Type B pancreatic cell (in vitro differentiated cells): ENCODE measurements at places on chromosomes 12 and 14.

DNA sequence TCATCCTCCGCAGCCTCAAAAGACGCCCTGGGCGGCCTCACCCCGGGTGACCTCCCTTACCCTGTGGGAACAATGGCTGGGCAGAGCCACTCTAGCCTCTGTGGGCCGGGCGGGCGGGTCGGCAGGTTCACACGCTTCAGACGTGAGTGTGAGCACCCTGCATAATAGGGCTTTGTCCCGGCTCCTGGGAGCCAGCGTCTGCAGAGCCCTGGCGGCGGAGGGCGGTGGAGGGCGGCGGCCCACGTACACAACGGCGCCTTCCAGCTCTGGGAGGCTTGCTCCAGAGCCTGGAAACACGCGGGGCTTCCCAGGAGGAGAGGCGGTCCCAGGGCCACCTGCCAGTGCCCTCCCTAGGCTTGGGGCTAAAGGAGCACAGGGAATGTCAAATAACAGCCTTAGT, 205.6 kb downstream of the BCL11B start:
- no peaks in the 10 kb centered on the region for H3K27me3 ChIP-seq
- H3K27ac ChIP-seq, result no peak overlapping the region
- H3K4me1 ChIP-seq, result peaks cover 3% of the 10 kb centered on the region
- H3K36me3 ChIP-seq, result no peaks in the 10 kb centered on the region
- H3K4me3 ChIP-seq, result no peak overlapping the region
- DNase-seq, result no peak

GRCh38 chr14:96762650-96763049, 34.5 kb upstream of the VRK1 start:
- no peak overlapping the region for H3K27ac ChIP-seq
- H3K27me3 ChIP-seq, result peaks cover 20% of the 10 kb centered on the region
- peaks cover 5% of the 10 kb centered on the region for H3K4me1 ChIP-seq
- no peak for DNase-seq
- no peaks in the 10 kb centered on the region for H3K36me3 ChIP-seq

- H3K27ac ChIP-seq, result no peak overlapping the region
- peaks cover 12% of the 10 kb centered on the region for H3K4me1 ChIP-seq
- no peaks in the 10 kb centered on the region for H3K36me3 ChIP-seq
- no peaks in the 10 kb centered on the region for H3K27me3 ChIP-seq
- no peak overlapping the region for H3K4me3 ChIP-seq
- no peak for DNase-seq
Observed at GRCh38 chr14:82724316-82724715, 1190.7 kb upstream of the SEL1L start.

GRCh38 chr12:47717046-47717442, 8.2 kb downstream of the ENDOU start:
- H3K4me1 ChIP-seq, result peaks cover 18% of the 10 kb centered on the region
- H3K36me3 ChIP-seq, result peaks cover 4% of the 10 kb centered on the region
- no peak for DNase-seq
- no peak overlapping the region for H3K4me3 ChIP-seq
- peaks cover 2% of the 10 kb centered on the region for H3K27me3 ChIP-seq

DNA sequence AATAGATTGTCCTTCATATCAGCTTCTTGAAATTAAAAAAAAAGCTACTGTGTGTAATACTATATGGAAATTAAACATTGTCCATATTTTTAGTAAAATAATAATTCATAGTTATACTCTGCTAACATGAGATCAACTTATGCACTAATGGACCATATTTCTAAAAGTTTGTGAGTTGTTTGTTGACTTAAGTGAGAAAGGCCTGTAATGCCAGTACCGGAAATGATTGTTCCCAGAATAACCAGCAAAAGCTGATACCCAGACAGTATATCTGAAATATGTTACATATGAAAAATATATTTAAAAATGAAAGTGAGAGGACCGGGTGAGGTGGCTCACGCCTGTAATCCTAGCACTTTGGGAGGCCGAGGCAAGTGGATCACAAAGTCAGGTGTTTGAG, 35.9 kb downstream of the WNK1 start:
- peaks cover 6% of the 10 kb centered on the region for H3K36me3 ChIP-seq
- no peaks in the 10 kb centered on the region for H3K27me3 ChIP-seq
- DNase-seq, result no peak
- H3K4me1 ChIP-seq, result no peaks in the 10 kb centered on the region
- no peak overlapping the region for H3K27ac ChIP-seq
- no peak overlapping the region for H3K4me3 ChIP-seq

DNA sequence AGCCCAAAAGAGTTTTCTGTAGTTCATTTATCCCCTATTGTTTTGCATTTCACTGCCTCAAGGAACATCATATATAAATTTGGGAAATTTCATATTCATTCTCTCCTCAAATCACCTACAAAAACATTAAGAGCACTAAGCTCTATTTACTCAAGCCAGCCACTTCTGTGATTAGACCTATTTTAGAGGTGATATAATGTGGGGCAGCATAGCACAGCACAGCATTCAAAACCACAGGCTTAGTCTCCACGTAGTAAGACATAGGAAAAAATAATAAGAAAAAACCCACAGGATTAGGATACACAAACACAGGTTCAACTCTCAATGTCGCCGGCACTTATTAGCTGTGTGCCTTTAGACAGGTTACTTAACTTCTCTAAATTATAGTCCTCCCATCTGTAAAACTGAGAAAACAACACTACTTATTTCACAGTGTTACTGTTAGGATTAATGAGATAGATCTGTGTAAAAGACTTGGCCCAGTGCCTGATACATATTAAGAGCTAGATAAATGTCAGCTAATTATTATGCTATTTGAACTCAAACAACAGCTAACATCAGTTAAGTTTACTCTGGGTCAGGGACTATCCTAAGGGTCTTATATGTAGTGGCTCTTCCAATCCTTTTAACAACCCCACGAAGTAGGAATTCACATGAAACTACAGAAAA, 20.3 kb downstream of the DCAF5 start:
- no peak for DNase-seq
- no peak overlapping the region for H3K4me3 ChIP-seq
- peaks cover 3% of the 10 kb centered on the region for H3K36me3 ChIP-seq
- H3K4me1 ChIP-seq, result peaks cover 40% of the 10 kb centered on the region

GRCh38 chr12:58364389-58365086, 423.2 kb downstream of the ATP23 start:
- H3K36me3 ChIP-seq, result no peaks in the 10 kb centered on the region
- H3K27me3 ChIP-seq, result no peaks in the 10 kb centered on the region
- no peak for DNase-seq
- H3K27ac ChIP-seq, result no peak overlapping the region

GRCh38 chr14:98684468-98684867, 587.5 kb downstream of the BCL11B start:
- H3K4me1 ChIP-seq, result no peaks in the 10 kb centered on the region
- DNase-seq, result no peak
- no peak overlapping the region for H3K4me3 ChIP-seq
- H3K36me3 ChIP-seq, result no peaks in the 10 kb centered on the region

GRCh38 chr12:98868076-98868475, 223.0 kb downstream of the APAF1 start:
- H3K27ac ChIP-seq, result no peak overlapping the region
- H3K27me3 ChIP-seq, result peaks cover 11% of the 10 kb centered on the region
- no peak overlapping the region for H3K4me3 ChIP-seq
- H3K36me3 ChIP-seq, result no peaks in the 10 kb centered on the region

GRCh38 chr12:25994901-25995625, 36.6 kb downstream of the RASSF8 start:
- peaks cover 29% of the 10 kb centered on the region for H3K36me3 ChIP-seq
- H3K27ac ChIP-seq, result no peak overlapping the region
- no peaks in the 10 kb centered on the region for H3K27me3 ChIP-seq

GRCh38 chr12:68455691-68456345, 123.7 kb upstream of the MDM1 start:
- H3K27me3 ChIP-seq, result no peaks in the 10 kb centered on the region
- H3K36me3 ChIP-seq, result no peaks in the 10 kb centered on the region
- H3K4me3 ChIP-seq, result no peak overlapping the region
- no peak overlapping the region for H3K27ac ChIP-seq
- no peak for DNase-seq

GRCh38 chr12:29695026-29695425, 88.7 kb downstream of the TMTC1 start:
- H3K4me3 ChIP-seq, result no peak overlapping the region
- H3K27me3 ChIP-seq, result no peaks in the 10 kb centered on the region
- H3K36me3 ChIP-seq, result peaks cover 24% of the 10 kb centered on the region
- peaks cover 22% of the 10 kb centered on the region for H3K4me1 ChIP-seq
- DNase-seq, result no peak
- peak overlapping the region; percentile 5 for H3K27ac ChIP-seq

- H3K4me3 ChIP-seq, result no peak overlapping the region
- H3K4me1 ChIP-seq, result no peaks in the 10 kb centered on the region
- no peak for DNase-seq
- H3K27me3 ChIP-seq, result no peaks in the 10 kb centered on the region
- H3K36me3 ChIP-seq, result peaks cover 48% of the 10 kb centered on the region
Observed at GRCh38 chr14:68877993-68878575, 85.2 kb upstream of the ZFP36L1 start.

DNA sequence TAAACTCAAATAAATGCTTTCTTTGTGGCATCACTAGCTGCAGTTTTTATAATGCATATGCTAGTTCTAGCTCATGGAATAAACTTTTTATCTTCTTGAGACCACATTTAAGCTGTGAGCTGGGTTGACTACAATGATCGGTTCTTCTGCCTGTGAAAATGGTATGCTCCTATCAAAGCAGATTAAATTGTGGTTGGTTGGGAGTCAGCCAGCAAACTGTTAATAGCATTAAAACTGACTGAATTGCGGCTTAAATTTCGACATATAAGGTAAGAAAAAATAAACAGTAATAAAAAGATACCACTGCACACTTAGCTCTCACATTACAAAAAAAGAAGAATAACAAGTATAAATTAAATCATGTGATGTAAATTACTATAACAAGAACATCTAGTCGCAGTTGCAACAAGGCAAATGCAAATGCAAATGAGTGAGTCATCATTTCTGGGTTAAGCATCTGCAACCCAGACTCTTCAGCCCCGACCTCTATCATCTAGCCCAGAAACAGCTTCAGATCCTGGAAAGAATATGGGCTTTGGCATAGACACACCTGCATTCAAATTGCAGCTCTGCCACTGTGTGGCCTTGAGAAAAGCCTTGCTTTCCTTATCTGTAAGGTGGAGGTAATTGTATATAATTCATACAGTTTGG, 19.8 kb upstream of the DHRS7 start:
- H3K36me3 ChIP-seq, result no peaks in the 10 kb centered on the region
- H3K27me3 ChIP-seq, result peaks cover 3% of the 10 kb centered on the region
- no peak overlapping the region for H3K27ac ChIP-seq

DNA sequence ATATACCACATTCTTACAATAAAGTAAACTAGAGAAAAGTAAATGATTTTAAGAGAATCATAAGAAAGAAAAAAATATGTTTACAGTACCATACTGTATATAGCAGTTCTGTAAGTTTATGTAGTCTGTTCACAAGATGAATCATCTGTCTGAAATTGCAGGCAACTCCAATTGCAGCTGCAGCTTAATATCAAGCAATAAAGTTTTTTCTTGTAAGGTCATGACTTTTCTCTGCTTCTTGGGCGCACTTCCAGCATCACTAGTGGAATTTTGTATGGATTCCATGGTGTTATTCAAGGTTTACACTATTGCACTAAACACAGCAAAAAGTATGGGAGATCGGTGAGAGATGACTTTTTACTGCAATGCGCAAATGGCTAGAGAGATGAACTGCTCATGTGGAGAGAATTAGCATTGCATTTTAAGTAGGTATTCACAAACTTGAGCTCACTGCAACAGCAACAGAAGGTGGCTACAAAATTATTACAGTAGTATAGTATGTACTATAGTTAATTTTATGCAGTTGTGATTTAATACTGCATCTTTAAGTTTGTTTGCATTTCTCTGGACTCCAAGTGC, 445.4 kb upstream of the OR4E1 start:
- no peak overlapping the region for H3K4me3 ChIP-seq
- DNase-seq, result no peak
- H3K36me3 ChIP-seq, result no peaks in the 10 kb centered on the region
- H3K27ac ChIP-seq, result no peak overlapping the region
- no peaks in the 10 kb centered on the region for H3K4me1 ChIP-seq
- peaks cover 7% of the 10 kb centered on the region for H3K27me3 ChIP-seq

DNA sequence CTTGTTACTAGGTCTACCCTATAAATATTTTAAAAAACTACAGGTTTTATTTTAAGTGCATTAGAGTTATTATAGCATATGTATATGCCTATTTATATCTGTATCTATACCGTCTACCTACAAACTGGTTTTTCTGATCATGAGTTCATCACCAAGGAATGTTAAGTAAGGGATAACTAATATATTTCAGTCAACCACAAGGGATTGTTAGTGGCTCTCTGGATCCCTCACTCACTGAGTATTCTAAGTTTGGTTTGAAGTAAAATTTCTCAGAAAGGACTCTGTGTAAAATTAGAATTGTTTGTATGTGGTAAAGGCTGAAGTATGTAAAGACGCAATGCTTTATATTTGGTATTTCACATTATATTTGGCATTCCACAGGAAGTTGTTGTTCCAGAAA, 4.8 kb downstream of the EPYC start:
- no peak for DNase-seq
- H3K27me3 ChIP-seq, result no peaks in the 10 kb centered on the region
- H3K36me3 ChIP-seq, result no peaks in the 10 kb centered on the region
- no peak overlapping the region for H3K4me3 ChIP-seq
- peaks cover 8% of the 10 kb centered on the region for H3K4me1 ChIP-seq
- no peak overlapping the region for H3K27ac ChIP-seq

GRCh38 chr12:105783983-105784947, 354.5 kb downstream of the NUAK1 start:
- DNase-seq, result no peak
- no peaks in the 10 kb centered on the region for H3K36me3 ChIP-seq
- peaks cover 12% of the 10 kb centered on the region for H3K27me3 ChIP-seq
- H3K4me3 ChIP-seq, result no peak overlapping the region
- H3K27ac ChIP-seq, result no peak overlapping the region

GRCh38 chr14:54450535-54450934, 9.4 kb upstream of the CNIH1 start:
- peaks cover 30% of the 10 kb centered on the region for H3K4me1 ChIP-seq
- H3K27ac ChIP-seq, result no peak overlapping the region
- H3K27me3 ChIP-seq, result peaks cover 9% of the 10 kb centered on the region
- DNase-seq, result no peak
- peak overlapping the region; percentile 0 for H3K4me3 ChIP-seq

DNA sequence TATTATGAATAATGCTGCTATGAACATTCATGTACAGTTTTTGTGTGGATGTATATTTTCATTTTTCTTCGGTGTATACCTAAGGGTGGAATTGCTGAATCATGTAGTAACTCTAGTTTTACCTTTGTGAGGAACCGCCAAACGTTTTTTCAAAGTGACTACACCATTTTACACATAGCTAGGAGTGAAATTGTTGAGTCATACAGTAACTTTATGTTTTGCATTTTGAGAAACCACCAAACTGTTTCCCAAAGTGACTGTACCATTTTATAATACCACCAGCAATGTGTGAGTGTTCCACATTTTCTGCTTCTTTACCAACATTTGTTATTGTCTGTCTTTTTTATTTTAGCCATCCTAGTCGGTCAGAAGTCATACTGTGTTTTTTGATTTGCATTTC, 3.1 kb upstream of the TPH2 start:
- H3K4me1 ChIP-seq, result no peaks in the 10 kb centered on the region
- no peaks in the 10 kb centered on the region for H3K36me3 ChIP-seq
- DNase-seq, result no peak
- peaks cover 16% of the 10 kb centered on the region for H3K27me3 ChIP-seq
- H3K27ac ChIP-seq, result no peak overlapping the region

GRCh38 chr14:96272777-96273473, 16.9 kb downstream of the BDKRB1 start:
- DNase-seq, result no peak
- H3K4me1 ChIP-seq, result peaks cover 26% of the 10 kb centered on the region
- no peak overlapping the region for H3K4me3 ChIP-seq
- H3K27me3 ChIP-seq, result no peaks in the 10 kb centered on the region
